ENCODE measurements at places on chromosomes 12 and 14. TPM values are rescaled to one million over a fixed set of nuclear protein-coding genes. Genes with fewer than 3 reads are reported as not detected.
A peak's percentile ranks its signal among the peaks of the same experiment; 100 is the strongest.

Gene HEATR5A
- total RNA-seq: 72.5 TPM

- no peak overlapping the region for H3K4me3 ChIP-seq
- no peaks in the 10 kb centered on the region for H3K27me3 ChIP-seq
- no peak overlapping the region for H3K27ac ChIP-seq
- no peaks in the 10 kb centered on the region for H3K4me1 ChIP-seq
Observed at GRCh38 chr12:94379479-94380113, 80.1 kb downstream of the CEP83 start.

DNA sequence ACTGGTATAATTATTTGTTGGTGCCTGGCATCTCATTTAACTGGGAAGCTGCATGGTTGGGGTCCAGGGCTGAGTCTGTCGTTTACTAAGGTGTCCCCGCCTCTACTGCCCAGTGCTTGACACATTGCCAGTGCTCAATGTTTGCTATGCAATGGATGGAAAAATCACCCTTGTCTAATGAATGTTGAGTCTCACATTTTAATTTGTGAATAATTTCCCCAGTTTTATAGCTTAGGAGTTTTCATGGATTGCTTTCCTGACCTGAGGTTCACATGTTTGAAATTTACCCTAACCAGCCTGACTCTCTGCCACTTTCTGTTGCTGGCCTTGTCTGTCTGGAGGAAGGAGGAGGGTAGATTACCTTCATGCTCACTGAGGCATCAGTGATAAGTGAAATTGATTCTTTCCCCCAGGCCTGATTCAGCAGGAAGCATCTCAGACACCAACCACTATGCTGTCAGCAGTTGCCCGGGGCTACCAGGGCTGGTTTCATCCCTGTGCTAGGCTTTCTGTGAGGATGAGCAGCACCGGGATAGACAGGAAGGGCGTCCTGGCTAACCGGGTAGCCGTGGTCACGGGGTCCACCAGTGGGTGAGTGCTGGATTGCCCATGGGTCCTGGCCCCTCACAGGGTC is 2.4 kb downstream of the DHRS2 start:
- no peaks in the 10 kb centered on the region for H3K4me1 ChIP-seq
- H3K27ac ChIP-seq: no peak overlapping the region

DNA sequence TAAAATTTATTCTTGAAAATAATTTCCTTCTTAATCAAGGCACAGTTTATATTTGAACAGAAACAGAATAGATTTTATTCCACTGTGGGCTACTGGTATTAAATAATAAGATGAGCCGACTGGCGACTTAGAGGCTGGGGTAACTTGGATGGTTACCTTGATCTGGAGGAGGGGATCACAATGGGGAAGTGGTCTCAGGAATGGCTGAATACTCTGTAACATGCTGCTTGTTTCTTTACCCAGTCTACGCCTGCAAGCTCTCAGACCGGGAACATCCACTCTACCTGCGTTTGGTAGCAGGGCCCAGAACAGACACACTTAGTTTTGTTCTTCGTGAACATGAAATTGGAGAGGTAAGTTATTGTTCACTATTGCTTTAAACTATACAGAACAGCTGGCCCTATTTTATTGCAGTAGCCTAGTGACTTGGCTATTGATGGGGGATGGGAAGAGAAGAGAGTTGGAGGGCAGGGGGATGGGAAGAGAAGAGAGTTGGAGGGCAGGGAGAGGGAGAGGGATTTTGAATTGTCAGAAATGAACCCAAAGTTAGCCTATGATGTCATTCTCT is 67.9 kb downstream of the GNS start:
- H3K36me3 ChIP-seq: no peaks in the 10 kb centered on the region
- no peak overlapping the region for H3K27ac ChIP-seq
- no peak for DNase-seq
- peaks cover 38% of the 10 kb centered on the region for H3K4me1 ChIP-seq

DNA sequence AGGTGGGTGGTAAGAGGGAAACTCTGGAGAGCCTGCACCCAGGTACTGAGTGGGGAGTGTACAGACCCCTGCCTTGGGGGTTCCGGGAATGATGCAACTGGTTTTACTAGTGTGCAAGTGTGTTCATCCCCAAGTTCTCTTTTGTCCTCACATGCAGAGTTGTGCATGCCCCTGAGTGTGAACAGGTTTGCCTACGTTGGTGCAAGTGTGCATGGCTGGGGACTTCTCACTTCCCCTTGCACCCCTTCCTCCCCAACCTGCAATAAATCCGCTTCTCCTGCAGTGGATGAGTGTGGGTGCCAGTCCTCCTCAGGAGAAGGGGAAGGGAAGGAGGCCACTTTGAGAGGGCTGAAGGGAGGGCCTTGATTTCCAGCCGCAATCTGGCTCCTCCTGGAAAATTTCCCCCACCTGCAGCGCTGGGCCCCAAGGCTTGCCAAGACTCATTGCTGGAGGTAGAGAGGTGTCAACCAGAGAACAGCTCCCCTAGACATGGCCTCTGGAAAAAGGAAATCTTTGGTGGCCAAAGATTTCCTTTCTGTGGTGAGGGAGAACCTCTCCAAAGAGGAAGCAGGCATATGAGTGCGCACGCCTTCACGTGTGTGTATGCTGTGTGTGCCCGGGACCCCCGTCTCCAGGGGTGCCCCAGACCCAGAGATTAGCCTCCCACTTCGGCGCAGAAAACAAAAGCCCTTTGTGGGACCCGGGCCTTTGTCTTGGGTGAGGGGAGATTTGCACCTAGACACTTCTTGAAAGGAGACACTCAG is 5.5 kb downstream of the AQP2 start:
- H3K4me1 ChIP-seq: peaks cover 8% of the 10 kb centered on the region
- H3K4me3 ChIP-seq: no peak overlapping the region
- no peak overlapping the region for H3K27ac ChIP-seq
- DNase-seq: no peak
- H3K27me3 ChIP-seq: peaks cover 29% of the 10 kb centered on the region

DNA sequence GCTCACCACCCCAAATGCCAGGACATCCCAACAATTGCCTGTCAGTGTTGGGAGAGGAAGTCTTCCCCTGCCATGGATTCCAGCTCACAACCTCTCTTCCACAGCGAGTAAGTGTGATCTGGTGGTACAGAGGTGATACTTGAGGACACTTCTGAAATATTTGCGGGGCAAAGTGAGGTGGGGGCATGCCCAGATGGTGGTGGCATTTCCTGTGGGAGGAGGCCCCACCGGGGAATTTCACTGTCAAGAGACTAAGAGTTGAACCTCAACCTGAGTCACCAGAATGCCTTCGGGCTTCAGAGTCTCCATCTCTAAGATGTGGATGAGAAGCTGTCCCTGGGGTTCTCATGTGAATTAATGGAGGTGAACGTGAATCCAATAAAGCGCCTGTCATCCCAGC is 122.3 kb upstream of the RFLNA start:
- DNase-seq: no peak
- no peaks in the 10 kb centered on the region for H3K36me3 ChIP-seq
- H3K27ac ChIP-seq: no peak overlapping the region
- no peak overlapping the region for H3K4me3 ChIP-seq

- H3K4me1 ChIP-seq: no peaks in the 10 kb centered on the region
- H3K27ac ChIP-seq: peak within 1 kb of the TSS; percentile 55
- DNase-seq: peak; percentile 87
- peaks cover 33% of the 10 kb centered on the region for H3K27me3 ChIP-seq
- H3K36me3 ChIP-seq: no peaks in the 10 kb centered on the region
- peak within 1 kb of the TSS; percentile 49 for H3K4me3 ChIP-seq
Observed at GRCh38 chr14:25049568-25050268, at the start of gene STXBP6. TSS of gene STXBP6 (minus strand) at chr14:25050147. CDS start at chr14:24974818, 75,329 bp downstream.

GRCh38 chr12:132492522-132492921 is 2.6 kb downstream of the FBRSL1 start:
- DNase-seq: no peak
- H3K4me3 ChIP-seq: no peak overlapping the region
- no peak overlapping the region for H3K27ac ChIP-seq
